Activated T-helper 1 cell treated with anti-CD3 and anti-CD28 coated beads, Interleukin-12 subunit alpha, Interleukin-12 subunit beta, Interleukin-2, Interleukin-4 antibody, amounts not matched to agents 30 ng/mL and 10 ng/mL and 1 ng/mL, durations not matched to agents 14 hours and 24 hours and 36 hours (primary cell): ENCODE measurements at places on chromosomes 11 and 22.
A peak's percentile ranks its signal among the peaks of the same experiment; 100 is the strongest.

- no peak overlapping the region for H3K4me3 ChIP-seq
- H3K27me3 ChIP-seq: peaks cover 9% of the 10 kb centered on the region
- H3K4me1 ChIP-seq: peaks cover 6% of the 10 kb centered on the region
- no peak overlapping the region for H3K27ac ChIP-seq
Observed at GRCh38 chr11:45885921-45886721, 670 bp downstream of the MAPK8IP1 start.

DNA sequence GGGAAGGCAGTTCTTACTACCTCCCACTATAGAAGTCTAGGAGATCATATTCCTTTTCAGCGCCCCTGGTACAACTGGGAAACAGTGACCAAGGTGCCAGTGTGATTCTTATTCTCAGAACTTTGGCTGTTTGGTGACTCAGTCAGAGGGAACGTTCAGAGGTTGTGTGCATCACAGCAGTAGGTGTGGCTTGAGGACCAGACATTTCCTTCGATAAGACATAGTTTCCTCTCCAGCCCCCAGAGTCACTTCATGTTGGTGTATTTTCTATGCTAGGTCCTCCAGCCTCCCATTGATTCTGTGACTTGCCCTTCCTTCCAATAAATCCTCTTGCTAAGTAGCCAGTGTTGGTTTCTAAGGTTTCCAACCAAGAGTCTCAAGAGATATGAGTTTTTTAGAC, 171.9 kb upstream of the MPPED2 start:
- no peak overlapping the region for H3K4me3 ChIP-seq
- H3K27ac ChIP-seq: no peak overlapping the region
- H3K27me3 ChIP-seq: peaks cover 3% of the 10 kb centered on the region
- H3K4me1 ChIP-seq: no peaks in the 10 kb centered on the region
- no peaks in the 10 kb centered on the region for H3K36me3 ChIP-seq
- no peak for DNase-seq

DNA sequence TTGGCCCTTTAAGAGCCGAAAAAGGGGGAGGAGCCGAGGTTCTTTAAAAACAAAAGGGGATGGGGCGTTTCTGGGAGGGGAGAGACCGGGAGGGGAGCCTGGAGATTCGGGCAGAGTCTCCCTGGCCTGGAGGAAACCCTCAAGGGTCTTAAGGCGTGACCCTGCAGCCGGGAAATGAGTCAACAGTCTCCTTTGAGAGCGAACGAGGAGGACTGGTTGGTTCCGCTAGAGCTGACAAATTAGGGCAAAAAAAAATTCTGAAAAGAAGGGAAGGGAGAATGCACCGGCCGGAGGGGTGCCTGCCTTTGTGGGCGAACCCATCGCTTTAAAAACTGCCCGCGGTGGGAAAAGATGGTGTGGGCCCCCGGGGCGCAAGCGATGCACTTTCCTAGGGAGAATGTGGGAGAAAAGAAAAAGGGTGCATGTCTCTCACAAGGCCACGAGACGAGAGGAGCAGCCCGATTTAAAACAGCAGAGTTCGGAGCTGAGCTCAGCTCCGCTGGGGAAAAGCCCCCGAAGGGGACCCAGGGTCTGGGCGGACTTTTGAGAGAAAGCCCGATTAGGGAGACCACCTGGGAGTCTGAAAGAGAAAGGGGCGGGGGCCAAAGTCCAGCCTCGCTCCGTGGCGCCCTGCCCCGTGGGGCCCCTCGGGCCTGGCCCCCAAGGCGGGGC, 874 bp downstream of the ZFTA start:
- H3K4me1 ChIP-seq: peaks cover 14% of the 10 kb centered on the region
- H3K27ac ChIP-seq: peak overlapping the region; percentile 35
- H3K36me3 ChIP-seq: peaks cover 2% of the 10 kb centered on the region
- peak; percentile 49 for DNase-seq
- H3K27me3 ChIP-seq: peaks cover 29% of the 10 kb centered on the region

GRCh38 chr11:11251394-11251970, 101.6 kb downstream of the CSNK2A3 start:
- H3K36me3 ChIP-seq: no peaks in the 10 kb centered on the region
- no peak for DNase-seq
- H3K4me3 ChIP-seq: no peak overlapping the region
- no peak overlapping the region for H3K27ac ChIP-seq
- H3K27me3 ChIP-seq: peaks cover 9% of the 10 kb centered on the region
- no peaks in the 10 kb centered on the region for H3K4me1 ChIP-seq

DNA sequence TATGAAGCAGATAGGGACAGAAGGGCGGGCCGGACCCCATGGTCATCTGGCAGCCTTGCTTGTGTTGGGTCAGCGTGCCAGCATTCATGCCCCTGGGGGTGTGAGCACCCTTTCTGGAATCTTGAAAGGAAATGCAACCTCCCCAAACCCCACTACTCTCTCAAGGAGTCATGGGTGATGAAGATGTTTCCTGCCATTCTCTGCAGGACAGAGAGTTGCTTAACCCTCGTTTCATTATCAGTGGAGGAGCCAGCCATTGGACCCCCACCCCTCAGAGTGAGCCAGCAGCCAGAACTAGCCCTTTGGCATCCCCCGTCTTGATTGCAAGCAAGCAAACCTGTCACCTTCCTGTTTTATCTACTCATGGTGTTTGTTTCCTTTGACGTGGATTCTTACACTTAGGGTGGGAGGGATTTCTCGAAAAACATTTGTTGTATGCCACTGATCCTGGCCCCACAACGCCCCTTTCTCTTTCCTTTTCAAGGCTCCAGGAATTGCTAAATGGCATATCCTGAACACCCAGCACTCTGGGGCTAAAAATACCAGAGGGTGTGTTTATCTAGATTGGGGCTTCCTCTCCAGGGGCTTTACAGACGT, 258.3 kb downstream of the ETS1 start:
- peaks cover 9% of the 10 kb centered on the region for H3K36me3 ChIP-seq
- peak overlapping the region; percentile 99 for H3K27ac ChIP-seq
- no peaks in the 10 kb centered on the region for H3K27me3 ChIP-seq
- no peak for DNase-seq
- peaks cover 85% of the 10 kb centered on the region for H3K4me1 ChIP-seq

DNA sequence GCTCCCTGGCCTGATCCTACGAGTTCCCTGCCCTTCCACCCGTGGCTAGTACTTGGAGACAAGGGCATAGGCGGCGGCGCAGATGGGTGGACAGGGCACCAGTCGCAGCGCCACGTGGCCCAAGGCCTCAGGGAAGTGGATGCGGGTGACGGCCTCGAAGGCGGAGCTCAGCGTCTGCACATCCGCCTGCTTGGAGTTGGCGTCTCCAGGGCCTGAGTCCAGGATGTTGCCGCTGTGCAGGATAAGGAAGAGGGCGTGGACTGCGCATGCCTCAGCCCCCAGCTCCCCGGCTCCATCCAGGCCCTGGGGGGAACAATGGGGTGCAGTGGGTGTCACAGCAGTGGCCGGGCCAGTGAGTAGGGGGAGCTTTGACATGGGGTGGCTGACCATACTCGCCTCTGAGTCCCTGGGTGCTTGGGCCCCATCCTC, 6.6 kb downstream of the PITPNM1 start:
- H3K27me3 ChIP-seq: no peaks in the 10 kb centered on the region
- H3K27ac ChIP-seq: no peak overlapping the region
- H3K4me1 ChIP-seq: peaks cover 23% of the 10 kb centered on the region

DNA sequence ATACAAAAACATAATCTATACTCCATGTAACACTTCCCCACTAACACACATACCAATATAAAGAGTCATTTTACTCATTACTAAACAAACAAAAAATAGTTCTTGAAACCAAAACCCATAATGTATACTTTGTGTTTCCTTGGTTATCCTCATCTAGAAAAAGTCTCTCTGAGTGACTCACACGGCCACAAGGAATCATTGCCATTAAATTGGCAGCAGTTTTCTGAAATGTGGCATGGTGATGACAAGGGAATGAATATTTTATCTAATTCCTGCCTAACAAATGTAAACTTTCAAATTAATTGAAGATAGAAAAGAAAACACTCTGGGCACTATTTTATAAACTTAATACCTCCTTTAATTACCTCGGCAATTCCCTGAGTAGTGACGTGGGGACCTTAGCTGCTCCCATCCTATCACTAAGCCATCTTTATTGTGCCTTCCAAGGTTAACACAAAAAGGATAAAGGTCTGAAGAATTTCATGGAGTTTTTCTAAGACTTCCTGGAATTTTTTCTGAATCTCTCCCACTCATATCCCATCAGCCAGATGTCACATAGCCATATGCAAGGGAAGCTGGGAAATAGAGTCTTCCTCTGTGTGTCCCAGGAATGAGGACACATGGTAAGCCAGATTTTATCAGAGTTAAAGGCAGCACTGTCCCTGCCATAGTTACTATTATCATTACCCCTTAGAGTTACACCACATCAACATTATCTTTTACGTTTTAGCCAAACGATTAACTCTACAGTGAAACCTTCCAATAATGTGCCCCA, 857.2 kb upstream of the TENM4 start:
- no peak overlapping the region for H3K27ac ChIP-seq
- no peaks in the 10 kb centered on the region for H3K27me3 ChIP-seq
- no peaks in the 10 kb centered on the region for H3K36me3 ChIP-seq
